NCI-H748 treated with DMSO at 0.1 percent for 48 hours (cell line): ENCODE measurements at places on chromosomes 11 and 22.

GRCh38 chr11:124879493-124880289 lies 14.5 kb downstream of the ROBO3 start:
- no peak for DNase-seq

GRCh38 chr11:71482216-71482615 lies 29.2 kb downstream of the NADSYN1 start:
- no peak for DNase-seq

DNA sequence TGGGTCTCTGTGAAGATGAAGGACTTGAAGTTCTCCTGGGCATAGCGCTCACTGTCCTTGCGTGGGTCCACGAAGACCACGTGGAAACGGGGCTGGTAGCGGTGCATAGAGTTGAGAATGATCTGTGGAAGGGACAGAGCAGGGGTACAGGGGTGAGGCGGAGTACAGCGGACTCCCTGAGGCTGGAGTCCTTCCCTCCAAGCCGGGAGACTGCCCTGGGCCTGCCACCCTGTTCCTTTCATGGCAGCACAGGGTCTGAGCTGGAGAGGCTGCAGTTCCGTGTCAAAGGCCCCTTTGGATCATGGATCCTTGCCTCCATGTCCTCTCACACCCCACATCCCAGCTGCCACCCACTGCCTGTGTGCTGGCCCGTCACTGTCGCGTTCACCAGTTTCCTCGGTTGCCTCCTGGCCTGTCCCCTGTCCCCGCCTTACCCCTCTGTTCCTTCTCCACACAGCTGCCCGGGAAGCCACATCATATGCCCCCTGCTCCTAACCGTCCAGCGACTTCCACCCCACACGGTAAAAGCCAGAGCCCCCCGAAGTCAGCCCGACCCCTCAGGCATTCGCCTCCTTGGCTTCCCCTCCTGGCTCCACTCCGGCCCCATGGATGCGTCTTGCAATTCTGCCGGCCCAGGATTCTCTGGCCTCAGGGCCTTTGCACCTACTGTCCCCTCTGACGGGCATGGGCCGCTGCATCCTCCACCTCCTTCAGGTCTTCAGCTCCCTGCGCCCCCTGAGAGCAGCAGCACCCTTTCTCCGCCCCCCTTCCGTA lies 3.4 kb upstream of the NUDT8 start:
- no peak for DNase-seq

- DNase-seq = no peak
Measured at GRCh38 chr11:126281666-126282175, 1.2 kb upstream of the TIRAP start.

GRCh38 chr11:86570020-86570419 lies 102.4 kb downstream of the ME3 start:
- no peak for DNase-seq

- DNase-seq = no peak
Measured at GRCh38 chr11:78525720-78526119, 48.9 kb downstream of the NARS2 start.

GRCh38 chr22:45553351-45554039 lies 50.8 kb downstream of the FBLN1 start:
- peak; percentile 58 for DNase-seq

DNA sequence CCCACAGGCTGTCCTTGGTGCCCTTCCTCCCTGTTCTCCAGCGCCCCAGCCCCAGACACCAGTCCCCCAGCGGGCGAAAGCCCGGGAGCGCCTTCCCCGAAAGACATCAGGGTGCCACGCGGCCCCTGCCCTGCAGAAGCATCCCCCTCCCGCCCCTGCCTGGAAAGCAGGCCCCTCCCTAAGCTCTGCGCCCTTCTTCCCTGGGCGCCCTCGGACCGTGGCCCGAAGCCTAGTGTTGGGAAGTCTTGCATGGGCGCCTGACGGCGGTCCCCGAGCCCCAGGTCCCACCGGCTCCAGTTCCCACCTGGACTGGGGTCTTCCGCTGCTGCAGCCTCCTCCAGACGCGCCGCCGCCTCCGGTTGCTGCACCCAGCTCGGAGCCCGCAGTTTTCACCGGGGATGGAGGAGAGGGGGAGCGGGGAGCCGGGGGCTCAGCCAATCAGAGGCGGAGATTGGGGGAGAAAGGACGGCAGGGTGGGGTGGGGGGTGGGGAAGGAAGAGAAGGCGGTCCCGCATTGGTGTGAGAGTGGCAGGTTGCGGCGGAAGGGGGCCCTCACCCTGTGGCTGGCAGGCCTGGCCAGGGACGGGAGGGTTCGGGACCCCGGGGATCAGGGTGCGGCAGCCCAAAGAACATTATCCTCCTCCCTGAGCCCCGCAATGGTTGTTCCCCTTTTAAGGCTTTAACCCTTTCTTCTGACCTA lies at the start of gene THY1:
THY1 (minus strand) TSS at position 364 of the 700 bp plus-strand sequence. CDS start 2,267 bp downstream, outside the sequence.
- DNase-seq = peak; percentile 9

GRCh38 chr11:129286813-129287212 lies 88.8 kb upstream of the BARX2 start:
- DNase-seq = peak; percentile 65

DNA sequence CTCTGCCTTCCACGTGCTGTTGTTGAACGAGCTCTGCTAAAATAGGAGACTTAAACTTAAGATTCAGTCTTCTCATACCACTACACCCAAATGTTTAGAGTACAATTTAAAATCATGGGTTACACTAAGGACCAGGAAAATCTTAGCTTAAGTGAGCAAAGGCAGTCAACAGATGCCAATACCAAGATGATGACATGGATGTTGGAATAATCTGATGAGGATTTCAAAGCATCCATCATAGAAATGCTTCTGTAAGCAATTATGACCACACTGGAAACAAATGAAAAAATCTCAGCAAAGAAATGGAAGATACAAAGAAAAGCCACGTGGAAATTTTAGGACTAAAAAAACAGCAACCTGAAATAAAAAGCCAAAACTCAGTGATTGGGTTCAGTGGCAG lies 109.8 kb downstream of the ATXN10 start:
- DNase-seq = no peak

DNA sequence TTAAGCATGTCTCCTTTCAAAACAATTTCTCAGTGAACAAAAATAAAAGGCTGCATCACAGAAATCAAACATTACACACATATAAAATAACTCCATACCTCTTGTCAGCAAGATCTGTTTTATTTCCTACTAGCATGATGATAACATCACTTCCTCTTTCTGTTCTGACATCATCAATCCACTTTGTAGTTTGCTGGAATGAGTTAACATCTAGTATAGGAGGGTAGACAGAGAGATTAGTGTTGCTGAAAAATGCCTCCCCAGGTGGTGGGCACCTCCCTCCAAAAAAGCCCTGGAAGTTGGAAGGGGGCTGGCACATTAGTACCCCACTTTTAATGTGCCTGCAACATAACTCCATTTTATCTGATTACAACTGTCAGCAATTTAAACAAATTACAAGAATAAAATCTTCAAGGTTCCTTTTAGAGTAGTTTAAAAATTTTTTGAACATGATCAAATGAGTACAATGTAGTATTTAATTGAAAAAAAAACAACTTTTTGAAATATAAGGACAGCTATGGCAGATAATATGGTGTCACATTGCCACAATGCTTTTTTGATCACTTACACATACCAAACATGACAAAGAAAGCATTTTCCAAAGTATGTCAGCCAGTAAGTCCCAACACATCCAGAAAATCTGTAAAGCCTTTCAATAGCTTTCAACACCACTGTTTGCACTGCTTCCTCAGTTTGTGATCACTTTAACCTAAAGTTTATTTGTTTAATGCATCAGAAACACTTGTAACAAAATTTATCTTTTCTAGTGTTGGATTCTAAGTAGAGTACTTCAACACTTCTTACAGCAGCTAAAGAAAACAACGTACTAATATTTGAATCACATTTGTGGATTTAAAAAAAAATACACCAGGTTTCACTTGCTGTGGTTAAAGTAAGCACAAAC lies 44.5 kb downstream of the RAB6A start:
- DNase-seq = no peak

DNA sequence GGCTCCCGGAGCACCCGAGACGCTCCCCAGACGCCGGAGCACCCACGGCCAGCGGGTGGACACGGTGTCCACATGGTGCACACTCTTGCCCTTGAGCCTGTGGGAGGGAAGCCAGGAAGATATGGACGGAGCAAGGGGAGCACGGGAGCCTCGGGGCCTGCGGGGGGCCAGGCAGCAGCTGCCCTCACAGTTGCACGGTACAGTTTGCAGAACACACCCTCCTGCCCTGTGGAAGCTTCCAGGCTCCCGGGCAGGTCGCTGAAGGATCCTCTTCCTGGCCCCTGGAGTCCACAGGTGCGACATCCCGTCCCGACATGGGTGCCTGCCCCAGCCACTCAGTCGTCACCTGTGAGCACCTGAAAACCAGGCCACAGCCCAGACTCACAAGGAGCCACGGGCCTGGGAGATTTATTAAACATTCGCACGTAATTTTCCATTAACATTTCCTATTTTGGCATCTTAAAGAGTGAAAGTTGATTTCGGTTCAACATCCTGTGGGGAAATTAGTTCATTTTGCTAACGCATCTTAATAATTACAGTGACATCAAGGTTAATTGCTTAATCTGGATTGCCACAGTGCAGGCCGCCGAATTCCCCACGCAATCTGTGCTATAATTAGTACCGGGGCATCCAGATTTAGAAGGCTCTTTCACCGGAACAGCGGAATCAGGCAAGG lies 253.3 kb downstream of the BRD1 start:
- no peak for DNase-seq

DNA sequence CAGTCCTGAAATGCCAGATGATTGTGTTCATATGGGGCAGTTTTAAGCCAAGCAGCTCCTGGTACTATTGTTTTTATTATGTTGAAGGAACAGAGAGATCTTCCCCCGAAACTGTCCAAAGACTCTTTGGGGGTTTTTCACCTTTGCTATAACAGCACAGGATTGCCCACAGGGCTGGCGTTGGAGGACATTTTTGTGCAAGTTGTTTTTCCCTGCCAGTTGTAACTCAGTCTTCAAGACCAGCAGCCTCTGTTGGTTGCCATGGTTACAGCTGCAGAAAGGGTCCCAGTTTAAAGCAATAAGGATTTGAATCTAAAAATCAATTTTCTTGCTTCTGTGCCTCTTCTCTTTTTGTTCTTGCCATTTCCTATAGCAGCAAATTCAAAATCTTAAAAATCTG lies 45.4 kb upstream of the YWHAH start:
- no peak for DNase-seq

DNA sequence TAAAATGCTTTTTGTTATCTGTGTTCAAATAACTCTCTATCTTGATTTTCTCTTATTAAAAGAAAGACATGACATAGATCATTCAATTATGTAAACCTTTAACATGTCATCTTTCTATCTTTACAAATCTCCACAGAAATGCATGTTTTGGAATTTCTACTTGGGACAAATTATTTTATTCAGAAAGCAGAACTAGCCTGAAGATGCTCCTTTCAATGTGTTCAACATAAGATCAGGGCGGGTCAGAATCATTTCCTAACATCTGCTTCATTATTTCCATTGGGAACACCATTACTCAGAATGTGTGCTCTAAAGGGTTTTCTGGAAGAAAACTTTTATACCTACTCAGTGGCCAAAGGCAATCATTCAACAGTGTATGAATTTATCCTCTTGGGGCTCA lies at the start of gene OR5AL1:
OR5AL1 (plus strand) TSS at position 301 of the 400 bp plus-strand sequence.
- DNase-seq = no peak

GRCh38 chr11:46984987-46985386 lies 48.4 kb downstream of the CSTPP1 start:
- no peak for DNase-seq

DNA sequence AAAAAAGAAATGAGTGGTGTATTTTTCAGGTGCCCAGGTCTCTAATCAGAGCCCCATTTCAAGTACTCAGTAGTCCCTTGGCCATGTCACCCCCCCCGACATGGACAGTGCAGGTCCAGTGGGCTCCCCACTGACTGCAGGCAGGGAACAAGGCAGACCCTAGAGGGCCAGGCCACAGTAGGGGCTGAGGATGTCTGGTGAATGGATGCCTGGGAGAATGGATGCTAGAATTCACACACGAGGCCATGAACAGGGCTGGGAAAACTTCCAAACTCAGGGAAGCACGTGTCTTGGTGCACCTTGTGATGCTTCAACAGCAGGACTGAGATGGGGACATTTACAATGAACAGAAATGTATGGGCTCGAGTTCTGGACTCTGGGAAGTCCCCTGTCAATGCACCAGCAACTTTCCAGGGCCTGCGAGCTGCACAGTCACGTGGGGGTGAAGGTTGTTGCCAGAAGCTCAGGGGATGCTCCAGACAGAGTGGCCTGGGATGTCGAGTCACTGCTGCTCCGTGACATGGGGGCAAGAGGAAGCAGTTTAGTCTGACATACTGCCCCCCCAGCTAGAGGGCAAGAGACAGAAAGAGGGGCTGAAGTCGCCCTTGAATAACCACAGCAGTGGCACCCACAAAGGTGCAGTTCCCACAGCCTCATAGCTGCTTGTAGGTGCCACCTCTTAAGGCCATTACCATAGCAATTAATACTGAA lies 3.1 kb downstream of the APOBEC3G start:
- DNase-seq = no peak

- no peak for DNase-seq
Measured at GRCh38 chr11:46431211-46431610, 39.6 kb upstream of the CHRM4 start.

GRCh38 chr11:24705474-24705873 lies 208.6 kb downstream of the LUZP2 start:
- no peak for DNase-seq

- no peak for DNase-seq
Measured at GRCh38 chr22:27422442-27422841, 379.1 kb downstream of the MN1 start.

GRCh38 chr11:19355601-19356000 lies 114.9 kb upstream of the E2F8 start:
- DNase-seq = no peak

DNA sequence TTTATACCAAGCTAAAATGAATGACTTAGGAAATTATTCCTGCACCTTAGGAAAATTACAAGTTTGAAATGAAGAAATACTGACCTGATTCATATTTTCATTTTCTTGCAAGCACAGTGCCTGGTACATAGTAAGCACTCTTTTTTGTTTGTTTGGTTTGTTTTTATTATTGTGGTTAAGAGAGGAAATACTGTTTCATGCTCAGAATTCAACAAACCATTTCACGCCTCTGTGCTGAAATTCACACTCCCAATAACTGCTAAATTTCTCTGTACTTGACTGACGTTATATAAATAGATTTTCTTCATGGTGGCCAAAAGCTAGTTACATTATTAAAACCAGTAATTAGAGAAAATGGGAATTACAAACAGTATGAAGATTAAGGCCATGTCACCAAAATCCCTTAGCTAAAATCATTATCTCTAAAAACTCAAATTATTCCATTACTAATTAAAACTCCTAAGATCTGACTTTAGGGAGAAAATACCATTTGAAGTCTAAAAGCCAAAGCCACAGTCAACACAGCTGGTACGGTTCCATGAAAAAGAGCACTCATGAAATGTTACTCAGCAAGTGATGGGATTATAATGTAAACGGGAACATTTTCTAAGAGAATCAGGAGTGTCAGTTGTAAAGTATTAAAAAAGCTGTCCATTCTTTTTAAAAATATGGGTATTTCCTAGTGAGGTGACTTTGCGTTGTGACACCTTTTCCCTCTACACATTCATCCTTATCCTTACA lies 77.8 kb upstream of the DDI1 start:
- DNase-seq = no peak

GRCh38 chr11:4071914-4072313 lies 22.7 kb upstream of the RRM1 start:
- DNase-seq = no peak

- no peak for DNase-seq
Measured at GRCh38 chr11:85723088-85723487, 37.1 kb upstream of the CCDC89 start.

GRCh38 chr22:23700706-23701105 lies 9.9 kb downstream of the RGL4 start:
- DNase-seq = no peak
